ENCODE measurements at places on chromosomes 5 and 9. TPM values are rescaled to one million over a fixed set of nuclear protein-coding genes. Genes with fewer than 3 reads are reported as not detected.
A peak's percentile ranks its signal among the peaks of the same experiment; 100 is the strongest.

GRCh38 chr9:6922124-6922676, 164.4 kb downstream of the KDM4C start:
- H3K36me3 ChIP-seq: peaks cover 15% of the 10 kb centered on the region
- peaks cover 16% of the 10 kb centered on the region for H3K4me1 ChIP-seq
- H3K4me3 ChIP-seq: no peak overlapping the region
- peak; percentile 61 for DNase-seq
- no peaks in the 10 kb centered on the region for H3K27me3 ChIP-seq

DNA sequence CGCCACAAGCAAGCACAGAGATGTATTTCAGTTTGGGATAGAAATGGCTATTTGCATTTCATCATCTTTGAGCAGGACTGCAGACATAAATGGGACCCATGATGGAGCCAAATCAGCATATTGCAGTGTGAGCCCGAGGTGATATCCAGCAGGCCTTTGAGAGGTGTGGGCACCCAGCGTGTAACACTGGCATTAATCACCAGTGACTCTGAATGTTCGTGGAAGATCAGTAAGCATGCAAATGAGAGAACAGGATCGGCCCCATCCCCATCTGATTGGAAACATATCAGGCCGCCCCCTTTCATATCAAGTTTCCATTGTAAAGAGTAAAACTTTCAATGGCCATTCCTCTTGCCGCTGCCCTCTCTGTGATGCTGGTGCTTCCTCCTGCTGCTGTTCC, 84.0 kb downstream of the GTF3C4 start:
- no peak overlapping the region for H3K27ac ChIP-seq
- peaks cover 25% of the 10 kb centered on the region for H3K27me3 ChIP-seq
- DNase-seq: no peak
- H3K4me1 ChIP-seq: no peaks in the 10 kb centered on the region

Gene GNE
- 17.4 TPM for total RNA-seq

Gene MYOZ3
- total RNA-seq: not detected

DNA sequence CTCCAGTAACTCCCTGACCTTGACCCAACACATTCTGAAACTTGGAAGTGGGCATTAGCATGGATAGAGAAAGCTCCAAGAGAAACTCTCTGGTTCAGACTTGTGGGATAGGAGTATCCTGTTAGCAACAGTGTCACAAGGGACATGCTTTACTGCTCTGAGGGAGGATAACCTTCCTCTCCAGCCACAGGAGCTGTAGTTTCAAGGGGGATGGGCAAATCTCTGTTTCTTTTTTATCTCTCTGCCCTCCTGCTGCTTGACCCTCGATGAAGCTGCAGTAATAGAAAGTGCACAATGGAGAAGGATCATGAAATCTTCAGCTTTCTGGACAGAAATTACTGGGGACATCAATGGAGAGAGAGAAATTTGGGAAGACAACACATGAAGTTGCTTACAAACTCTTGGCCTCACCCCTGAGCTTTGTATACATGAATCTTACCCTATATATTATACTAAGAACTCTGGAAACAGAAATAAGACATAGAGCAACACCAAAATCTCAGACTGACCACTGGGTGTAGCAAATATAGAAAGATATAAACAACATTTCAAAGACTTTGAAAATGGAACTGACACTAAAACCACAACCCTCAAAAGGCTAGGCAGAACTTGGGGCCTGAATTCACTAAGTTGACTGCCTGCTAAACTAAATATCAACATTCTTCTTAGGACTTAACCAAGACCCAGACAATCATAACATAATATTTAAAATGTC, 471.0 kb upstream of the MEF2C start:
- H3K4me1 ChIP-seq: peaks cover 10% of the 10 kb centered on the region
- H3K4me3 ChIP-seq: no peak overlapping the region
- H3K27ac ChIP-seq: no peak overlapping the region
- no peaks in the 10 kb centered on the region for H3K27me3 ChIP-seq

Gene GABRA1
- total RNA-seq: not detected

GRCh38 chr5:9441610-9442009, 104.3 kb downstream of the SEMA5A start:
- H3K36me3 ChIP-seq: no peaks in the 10 kb centered on the region
- peak overlapping the region; percentile 28 for H3K27ac ChIP-seq
- peaks cover 31% of the 10 kb centered on the region for H3K4me1 ChIP-seq
- no peak for DNase-seq

- peaks cover 24% of the 10 kb centered on the region for H3K4me1 ChIP-seq
- no peak overlapping the region for H3K4me3 ChIP-seq
- no peaks in the 10 kb centered on the region for H3K36me3 ChIP-seq
- no peak overlapping the region for H3K27ac ChIP-seq
- H3K27me3 ChIP-seq: no peaks in the 10 kb centered on the region
These were observed 163.3 kb downstream of the MACROH2A1 start for GRCh38 chr5:135235551-135236227.

Gene KCTD16
- 0.20 TPM for total RNA-seq

DNA sequence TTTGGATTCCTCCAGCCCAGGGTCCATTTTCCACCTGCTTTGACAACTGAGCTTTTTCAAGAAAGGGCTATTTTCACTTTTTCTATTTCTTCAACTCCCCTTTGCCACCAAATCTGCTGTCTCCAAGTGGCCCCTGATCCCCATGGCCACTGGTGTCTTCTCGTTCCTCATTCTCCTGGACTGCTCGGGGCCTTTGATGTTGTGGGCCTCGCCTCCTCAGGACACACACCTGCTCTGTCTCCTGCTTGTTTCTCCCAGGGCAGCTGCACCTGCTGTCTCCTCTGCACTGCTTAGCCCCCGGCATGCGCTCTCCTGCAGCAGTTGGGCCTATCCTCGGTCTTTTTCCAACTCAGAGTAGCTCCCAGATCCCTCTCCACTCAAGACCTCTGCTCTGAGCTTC, 16.3 kb upstream of the NANS start:
- H3K27me3 ChIP-seq: no peaks in the 10 kb centered on the region
- no peak overlapping the region for H3K4me3 ChIP-seq
- H3K27ac ChIP-seq: no peak overlapping the region
- peaks cover 17% of the 10 kb centered on the region for H3K4me1 ChIP-seq
- no peaks in the 10 kb centered on the region for H3K36me3 ChIP-seq
- no peak for DNase-seq

Gene SYNPO
- total RNA-seq: 6.3 TPM

Gene KIF24
- 3.3 TPM for total RNA-seq

- no peak for DNase-seq
- no peak overlapping the region for H3K4me3 ChIP-seq
- no peaks in the 10 kb centered on the region for H3K4me1 ChIP-seq
- H3K27ac ChIP-seq: no peak overlapping the region
- no peaks in the 10 kb centered on the region for H3K27me3 ChIP-seq
- peaks cover 17% of the 10 kb centered on the region for H3K36me3 ChIP-seq
These were observed 75.7 kb upstream of the FBXW11 start for GRCh38 chr5:172082180-172082579.

Gene QRFP
- not detected for total RNA-seq

Gene ANKRD18A
- 46.0 TPM for total RNA-seq

- DNase-seq: peak; percentile 82
- H3K27ac ChIP-seq: peak overlapping the region; percentile 95
- H3K27me3 ChIP-seq: no peaks in the 10 kb centered on the region
- H3K36me3 ChIP-seq: no peaks in the 10 kb centered on the region
- peak overlapping the region; percentile 40 for H3K4me3 ChIP-seq
These were observed 16.0 kb upstream of the ZBTB43 start for GRCh38 chr9:126788634-126789349.

GRCh38 chr5:131532031-131532640, 102.9 kb downstream of the RAPGEF6 start:
- DNase-seq: no peak
- peaks cover 29% of the 10 kb centered on the region for H3K36me3 ChIP-seq
- no peak overlapping the region for H3K27ac ChIP-seq
- H3K4me1 ChIP-seq: peaks cover 17% of the 10 kb centered on the region

- peak overlapping the region; percentile 38 for H3K4me3 ChIP-seq
- peaks cover 4% of the 10 kb centered on the region for H3K4me1 ChIP-seq
- peak; percentile 64 for DNase-seq
- H3K27me3 ChIP-seq: peaks cover 63% of the 10 kb centered on the region
- no peaks in the 10 kb centered on the region for H3K36me3 ChIP-seq
These were observed 84.0 kb downstream of the HSD17B3 start for GRCh38 chr9:96217754-96218693.

DNA sequence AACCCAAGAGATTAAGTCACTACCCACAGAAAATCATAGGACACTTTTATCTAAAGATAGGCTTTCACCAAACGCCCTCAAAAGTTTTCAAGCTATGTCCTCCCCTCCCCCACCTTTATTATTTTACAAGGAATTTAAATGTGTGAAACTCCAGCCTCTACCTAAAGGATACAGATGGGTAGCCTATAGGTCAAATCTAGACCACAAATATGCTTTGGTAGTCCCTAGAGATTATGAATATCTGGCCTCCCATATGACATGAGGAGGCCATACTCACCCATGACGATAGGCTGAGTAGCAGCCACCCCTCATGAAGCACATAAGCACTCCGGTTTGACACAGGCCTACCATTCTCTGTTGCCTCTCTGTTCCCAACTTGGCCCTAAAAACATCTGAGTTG, 11.9 kb downstream of the SIL1 start:
- no peak overlapping the region for H3K27ac ChIP-seq
- H3K4me3 ChIP-seq: no peak overlapping the region
- peaks cover 16% of the 10 kb centered on the region for H3K36me3 ChIP-seq
- H3K4me1 ChIP-seq: peaks cover 21% of the 10 kb centered on the region
- DNase-seq: no peak

Gene DOK3
- 6.0 TPM for total RNA-seq

Gene STPG3
- total RNA-seq: not detected

- H3K27me3 ChIP-seq: no peaks in the 10 kb centered on the region
- no peaks in the 10 kb centered on the region for H3K36me3 ChIP-seq
- H3K27ac ChIP-seq: no peak overlapping the region
- no peak overlapping the region for H3K4me3 ChIP-seq
These were observed 534.5 kb upstream of the CLINT1 start for GRCh38 chr5:158393457-158393856.

DNA sequence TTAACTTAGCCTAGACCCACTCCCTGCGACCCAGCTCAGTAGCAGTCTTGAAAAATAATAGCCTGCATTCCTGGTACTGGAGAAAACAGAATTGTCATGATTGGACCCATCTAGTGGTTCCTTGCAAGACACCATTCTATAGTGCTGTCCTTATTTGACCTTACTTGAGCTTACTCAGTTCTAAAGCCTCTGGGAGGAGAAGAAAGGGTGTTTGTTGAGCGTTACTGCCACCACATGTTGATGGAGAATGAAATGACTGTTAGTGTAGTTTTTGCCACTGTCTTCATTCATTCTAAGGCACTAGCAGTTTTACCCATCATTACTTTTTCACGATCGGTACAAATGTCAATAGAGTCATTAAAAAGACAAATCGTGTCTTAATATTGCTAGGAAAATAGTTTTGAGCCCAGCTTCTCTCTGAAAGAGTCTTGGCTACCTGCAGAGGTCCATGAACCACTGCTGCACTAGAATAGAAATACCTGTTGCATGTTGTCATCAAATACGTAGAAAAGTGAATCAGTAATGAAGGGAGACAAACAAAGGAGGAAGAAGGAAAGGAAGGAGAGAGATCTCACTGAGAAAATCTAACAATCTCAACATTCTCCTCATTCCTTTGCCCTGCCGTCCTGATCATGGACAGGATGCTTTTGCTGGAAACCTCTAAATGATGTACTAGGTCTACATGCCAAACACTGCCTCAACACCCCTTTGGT, 96.0 kb downstream of the LIX1 start:
- H3K27ac ChIP-seq: no peak overlapping the region
- no peak overlapping the region for H3K4me3 ChIP-seq
- H3K36me3 ChIP-seq: no peaks in the 10 kb centered on the region

GRCh38 chr5:125112196-125112595, 365.8 kb upstream of the ZNF608 start:
- no peaks in the 10 kb centered on the region for H3K4me1 ChIP-seq
- no peak overlapping the region for H3K4me3 ChIP-seq
- no peak for DNase-seq
- no peaks in the 10 kb centered on the region for H3K27me3 ChIP-seq

Gene EQTN
- total RNA-seq: not detected

DNA sequence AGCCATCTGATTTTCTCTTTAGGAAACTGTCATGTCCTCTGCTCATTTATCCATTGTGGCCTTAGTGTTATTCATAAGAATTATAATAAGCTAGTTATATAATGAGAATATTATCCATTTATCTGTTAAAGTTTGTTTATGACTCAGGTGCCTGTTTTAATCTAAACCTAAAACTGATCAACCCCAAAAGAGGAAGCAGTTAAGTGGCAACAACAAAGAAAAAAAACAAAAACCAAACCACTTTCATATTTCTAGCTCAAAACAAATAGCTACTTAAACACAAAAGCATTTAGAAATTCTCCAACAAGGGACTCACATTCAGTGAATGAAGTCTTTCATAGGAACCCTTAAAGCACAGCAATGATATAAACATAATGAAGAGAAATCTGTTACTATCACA, 116.4 kb downstream of the APBA1 start:
- no peak overlapping the region for H3K4me3 ChIP-seq
- no peak for DNase-seq
- H3K36me3 ChIP-seq: no peaks in the 10 kb centered on the region
- H3K4me1 ChIP-seq: peaks cover 7% of the 10 kb centered on the region

Gene CDO1
- total RNA-seq: 0.44 TPM

Gene CMBL
- 17.6 TPM for total RNA-seq

DNA sequence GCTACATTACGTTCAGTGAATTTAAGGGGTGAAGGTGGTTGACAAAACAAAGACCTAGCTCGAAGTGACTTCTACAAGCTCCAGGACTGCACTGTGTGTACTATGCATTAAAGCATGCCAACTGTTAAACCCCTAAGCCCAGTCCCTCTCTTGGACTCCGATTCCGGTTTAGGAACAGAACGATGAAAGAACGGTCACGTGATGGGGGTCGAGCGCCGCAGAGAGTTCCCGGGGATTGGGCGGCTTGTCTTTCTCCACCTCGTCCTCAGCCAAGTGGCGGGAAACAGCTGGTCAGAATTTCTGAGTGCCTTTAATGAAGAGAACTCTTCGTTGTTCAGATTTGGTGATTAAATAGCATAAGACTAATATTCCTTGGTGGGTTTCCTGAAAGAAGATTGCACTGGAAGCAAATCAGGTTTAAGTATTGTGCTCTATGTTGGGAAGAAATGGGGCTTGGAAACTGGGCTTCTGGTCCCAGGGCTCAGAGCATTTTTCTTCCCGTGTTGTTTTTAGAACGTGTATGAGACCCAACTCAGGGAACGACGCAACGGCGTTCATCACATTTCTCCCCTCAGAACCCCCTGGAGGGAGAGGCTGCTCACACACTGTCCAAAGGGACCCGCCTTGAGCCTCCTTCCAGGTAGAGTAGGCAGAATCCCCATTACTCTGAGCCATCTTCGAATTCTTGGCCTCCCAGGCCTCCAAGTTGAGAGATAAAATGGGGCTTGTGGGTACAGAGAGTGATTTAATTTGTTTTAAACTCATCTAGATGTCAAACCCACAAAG, 25.3 kb downstream of the IRX2 start:
- H3K4me1 ChIP-seq: peaks cover 10% of the 10 kb centered on the region
- H3K36me3 ChIP-seq: no peaks in the 10 kb centered on the region
- H3K27me3 ChIP-seq: no peaks in the 10 kb centered on the region
- H3K27ac ChIP-seq: no peak overlapping the region
- no peak overlapping the region for H3K4me3 ChIP-seq

- H3K4me1 ChIP-seq: no peaks in the 10 kb centered on the region
- H3K27me3 ChIP-seq: no peaks in the 10 kb centered on the region
- no peaks in the 10 kb centered on the region for H3K36me3 ChIP-seq
- no peak overlapping the region for H3K4me3 ChIP-seq
- no peak overlapping the region for H3K27ac ChIP-seq
These were observed 8.3 kb downstream of the C9orf152 start for GRCh38 chr9:110199643-110200042.

Gene PCDHGC5
- 0.69 TPM for total RNA-seq

Gene PLEKHG4B
- total RNA-seq: not detected

- H3K4me1 ChIP-seq: peaks cover 6% of the 10 kb centered on the region
- no peak overlapping the region for H3K27ac ChIP-seq
- peaks cover 57% of the 10 kb centered on the region for H3K27me3 ChIP-seq
- DNase-seq: no peak
- H3K36me3 ChIP-seq: no peaks in the 10 kb centered on the region
These were observed 149.7 kb upstream of the COL5A1 start for GRCh38 chr9:134491856-134492255.

All from MCF 10A (cell line).